ENCODE measurements at places on chromosomes 7 and 10. TPM values are rescaled to one million over a fixed set of nuclear protein-coding genes. Genes with fewer than 3 reads are reported as not detected.
A peak's percentile ranks its signal among the peaks of the same experiment; 100 is the strongest.

DNA sequence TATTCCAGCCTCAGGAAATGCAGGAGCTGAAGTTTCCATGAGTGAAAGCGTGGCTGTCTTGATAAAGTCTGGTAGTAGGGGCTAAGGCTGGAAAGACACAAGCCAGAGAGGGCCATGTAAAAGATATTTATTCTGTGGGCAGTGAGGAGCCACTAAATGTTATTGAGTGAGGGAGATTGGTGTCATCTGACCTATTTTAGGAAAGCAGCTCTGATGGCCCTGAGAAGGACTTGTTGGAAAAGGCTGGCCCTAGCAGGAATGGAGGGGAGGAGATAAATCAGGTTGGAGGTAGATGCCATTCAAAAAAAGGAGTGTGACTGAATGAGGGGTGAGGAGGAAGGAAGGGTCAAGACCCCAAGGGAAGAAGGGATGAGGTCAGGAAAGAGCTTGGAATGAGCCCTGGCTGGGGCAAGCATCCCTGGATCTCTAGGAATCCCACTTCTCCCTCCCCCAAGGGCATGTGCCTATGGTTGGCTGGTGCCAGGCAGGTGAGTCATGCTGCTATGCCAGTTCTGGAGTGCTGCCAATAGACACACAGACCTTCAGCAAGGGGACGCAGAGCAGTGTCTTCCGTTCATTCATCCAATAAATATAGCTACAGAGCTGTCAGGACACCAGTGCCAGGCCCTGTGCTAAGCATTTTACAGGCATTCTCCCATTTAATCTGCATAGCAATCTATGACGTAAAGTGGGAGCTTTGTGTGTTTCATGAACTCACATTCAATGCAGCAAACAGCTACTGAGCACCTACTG, 2.0 kb downstream of the ANKRD2 start:
- peak; percentile 96 for DNase-seq

DNA sequence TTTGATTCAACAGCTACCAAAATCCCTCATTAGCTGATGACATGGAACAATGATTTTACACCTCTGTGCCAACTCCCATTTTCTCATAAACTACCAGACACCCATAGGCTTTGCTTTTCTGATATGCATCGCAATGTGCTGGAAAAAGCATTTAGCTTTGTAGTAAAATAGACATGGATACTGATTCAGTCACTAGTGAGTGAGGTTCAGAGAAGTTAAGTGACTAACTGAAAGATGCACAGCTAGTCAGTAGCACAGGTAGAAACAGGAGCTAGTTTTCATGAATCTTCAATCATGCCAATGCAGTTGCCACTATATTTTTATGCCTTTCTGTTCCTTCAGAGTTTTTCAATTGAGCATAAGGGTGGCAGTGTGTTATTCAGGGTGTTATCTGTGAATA, 38.7 kb downstream of the PRKG1 start:
- DNase-seq = no peak

The CCNJ gene
- total RNA-seq = 10.8 TPM

The PPP1R17 gene
- total RNA-seq = not detected

DNA sequence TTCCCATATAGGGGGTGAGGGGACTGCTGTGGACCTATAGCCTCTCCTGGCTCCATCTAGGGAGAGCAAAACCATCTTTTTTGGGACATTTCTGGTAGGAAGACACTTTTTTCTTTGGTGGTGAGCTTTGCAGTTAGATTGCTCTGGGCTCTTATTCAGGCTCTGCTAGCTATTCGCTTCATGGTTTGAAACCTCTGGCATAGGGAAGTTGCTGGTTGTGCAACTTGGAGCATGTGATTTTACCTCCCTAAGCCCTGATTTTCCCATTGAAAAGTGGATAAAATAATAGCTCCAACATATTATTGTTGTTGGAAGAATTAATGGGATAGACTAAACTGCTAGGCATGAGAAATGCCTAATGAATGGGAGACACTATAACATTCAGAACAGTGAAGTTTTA, 69.6 kb downstream of the CYP26A1 start:
- no peak for DNase-seq

GRCh38 chr7:11430841-11431240, 401.2 kb downstream of the THSD7A start:
- no peak for DNase-seq

GRCh38 chr7:2299131-2299829, 15.0 kb downstream of the SNX8 start:
- no peak for DNase-seq

The SLC26A5 gene
- not detected for total RNA-seq

GRCh38 chr7:140678816-140679130, 6.0 kb downstream of the ADCK2 start:
- no peak for DNase-seq

The DGKI gene
- total RNA-seq = 0.69 TPM

GRCh38 chr7:105352018-105352612, 36.6 kb downstream of the SRPK2 start:
- DNase-seq = no peak

DNA sequence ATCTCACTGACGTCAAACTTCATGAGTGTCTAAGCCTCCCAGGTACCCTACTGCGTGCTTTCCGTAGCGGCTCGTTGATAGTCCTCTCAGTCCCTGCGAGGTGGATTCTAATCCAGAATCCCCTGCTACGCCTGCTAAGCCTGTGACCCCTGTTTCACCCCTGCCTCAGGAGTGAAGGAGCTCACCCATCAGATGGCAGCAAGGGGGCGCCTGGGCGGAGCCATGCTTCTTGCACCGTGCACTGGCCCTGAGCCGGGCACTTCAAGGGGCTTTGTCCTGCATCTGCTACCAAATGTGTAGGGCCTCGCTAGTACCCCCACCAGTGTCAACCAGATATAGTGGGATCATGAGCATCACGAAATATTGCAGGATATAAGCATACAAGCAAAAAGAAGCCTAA, 918 bp upstream of the STRA8 start:
- no peak for DNase-seq

DNA sequence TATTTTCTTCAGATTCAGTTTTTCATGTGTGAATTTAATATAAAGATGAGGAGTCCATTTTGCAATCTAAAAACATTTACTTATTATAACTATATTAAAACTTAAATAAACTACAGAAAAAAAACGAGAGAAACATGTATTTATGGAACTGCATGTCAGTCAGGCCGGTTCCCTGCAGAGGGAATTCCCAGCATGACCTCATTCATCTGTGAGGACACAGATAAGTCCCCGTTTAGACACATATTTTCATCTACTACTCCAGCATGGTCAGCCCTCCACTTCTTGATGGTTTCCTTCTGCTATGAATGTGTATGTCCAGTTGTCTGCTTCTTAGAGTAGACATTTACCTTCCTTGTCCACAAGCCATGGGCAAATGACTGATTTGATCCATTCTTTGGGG, 339.1 kb downstream of the SEMA3D start:
- DNase-seq = no peak

- DNase-seq = no peak
These were observed 90.3 kb downstream of the SRPK2 start for GRCh38 chr7:105298439-105298894.

DNA sequence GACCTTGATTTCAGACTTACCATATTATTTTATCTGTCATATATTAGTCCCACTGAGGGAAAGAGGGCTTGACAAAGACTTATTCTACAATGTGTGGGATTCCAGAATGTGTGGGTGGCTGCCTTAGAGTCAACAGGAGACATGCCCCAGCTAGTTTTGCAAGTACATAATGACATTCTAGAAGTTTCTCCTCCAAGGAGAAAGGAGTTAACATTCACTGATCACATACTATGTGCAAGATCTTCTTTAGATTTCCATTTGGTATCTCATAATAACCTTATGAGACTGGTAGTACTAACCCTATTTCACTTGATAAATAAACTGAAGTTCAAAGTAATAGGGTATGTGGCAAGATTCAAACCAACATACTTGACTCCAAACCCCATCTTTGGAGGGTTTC, 25.2 kb downstream of the IRF5 start:
- peak; percentile 37 for DNase-seq

The LRRC61 gene
- 45.4 TPM for total RNA-seq

The PLOD3 gene
- total RNA-seq = 75.0 TPM

- DNase-seq = no peak
These were observed 69.9 kb downstream of the C10orf105 start for GRCh38 chr10:71649631-71650030.

DNA sequence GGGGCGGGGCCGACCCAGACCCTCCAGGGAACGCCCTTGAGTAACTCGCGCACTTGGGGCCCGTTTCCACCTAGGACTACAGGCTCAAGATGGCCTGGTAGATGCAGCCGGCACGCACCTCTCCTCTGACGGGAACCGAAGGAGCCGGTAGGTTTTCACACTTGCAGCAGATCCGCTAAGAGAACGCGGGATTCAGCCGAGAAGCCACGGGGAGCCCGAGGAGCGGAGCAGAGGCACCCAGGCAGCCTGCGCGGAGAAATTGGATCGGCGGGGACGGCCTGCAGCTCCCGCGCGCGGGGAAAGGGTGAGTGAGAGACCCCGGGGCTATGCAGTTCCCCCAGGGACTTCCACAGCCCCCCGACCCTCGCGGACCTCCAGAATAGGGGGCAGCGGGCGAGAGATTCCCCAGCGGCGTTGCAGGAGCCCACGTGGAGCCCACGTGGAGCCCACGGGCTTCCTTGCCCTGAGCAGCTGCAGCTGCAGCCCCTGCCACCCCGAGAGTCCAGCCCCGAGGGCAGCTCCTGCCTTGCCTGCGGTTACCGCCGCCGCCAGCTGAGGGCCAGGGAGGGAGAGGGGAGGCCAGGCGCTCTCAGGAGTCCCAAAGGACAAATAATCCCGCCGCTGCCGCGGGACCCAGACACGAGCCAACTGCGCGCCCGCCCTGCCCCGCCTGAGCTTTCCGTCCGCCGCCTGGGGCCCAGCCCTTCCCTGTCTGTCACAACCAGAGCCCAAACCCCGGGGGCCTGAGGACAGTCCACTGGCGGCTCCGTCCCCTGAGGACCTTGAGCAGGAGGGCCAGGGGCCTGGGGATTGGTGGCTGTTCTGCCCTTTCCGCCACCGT, 13.1 kb downstream of the IFT22 start:
- no peak for DNase-seq

DNA sequence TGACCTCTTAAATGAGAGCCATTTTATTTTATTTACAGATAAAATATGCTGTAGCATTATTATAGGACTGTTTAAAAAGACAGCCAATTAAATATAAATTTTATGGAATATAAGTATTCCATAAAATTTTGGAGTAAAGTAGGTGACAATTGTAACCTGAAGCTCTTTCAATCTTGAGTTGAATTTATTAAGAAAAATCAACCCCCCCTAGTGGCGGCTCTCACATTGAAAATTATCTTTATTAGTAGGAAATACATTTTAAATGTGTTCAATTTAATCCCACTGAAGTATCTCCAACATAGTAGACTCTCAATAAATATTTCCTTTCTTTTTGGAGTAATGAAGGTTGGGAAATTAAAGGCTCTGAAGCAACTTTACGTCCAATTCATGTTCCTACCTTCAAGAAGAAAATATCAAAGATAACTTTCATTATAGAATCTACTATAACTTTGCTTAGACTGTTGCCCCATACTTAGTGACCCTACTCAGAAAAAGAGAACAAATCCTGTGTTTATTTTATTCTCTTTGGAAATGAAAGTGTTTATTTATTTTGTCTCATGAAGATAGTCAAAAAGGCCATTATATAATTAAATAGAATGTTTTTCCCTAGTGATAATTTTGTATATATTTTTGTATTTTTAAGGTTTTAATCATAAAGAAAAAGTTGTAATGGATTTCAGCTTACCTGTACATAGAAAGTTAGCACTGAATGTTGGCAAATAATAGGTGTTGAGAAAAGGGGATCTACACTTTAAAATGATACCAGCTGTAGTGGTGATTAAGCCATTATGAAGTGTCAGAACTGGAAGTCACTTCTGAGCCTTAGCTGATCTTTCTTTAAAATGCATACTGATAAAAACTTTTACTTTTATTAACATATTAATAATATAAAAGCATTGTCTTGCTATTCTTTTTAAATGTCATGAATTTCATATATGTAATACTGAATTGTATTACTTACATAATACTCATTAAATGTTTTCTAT, 3.3 kb downstream of the AHR start:
- DNase-seq = no peak

The FEZF1 gene
- not detected for total RNA-seq

DNA sequence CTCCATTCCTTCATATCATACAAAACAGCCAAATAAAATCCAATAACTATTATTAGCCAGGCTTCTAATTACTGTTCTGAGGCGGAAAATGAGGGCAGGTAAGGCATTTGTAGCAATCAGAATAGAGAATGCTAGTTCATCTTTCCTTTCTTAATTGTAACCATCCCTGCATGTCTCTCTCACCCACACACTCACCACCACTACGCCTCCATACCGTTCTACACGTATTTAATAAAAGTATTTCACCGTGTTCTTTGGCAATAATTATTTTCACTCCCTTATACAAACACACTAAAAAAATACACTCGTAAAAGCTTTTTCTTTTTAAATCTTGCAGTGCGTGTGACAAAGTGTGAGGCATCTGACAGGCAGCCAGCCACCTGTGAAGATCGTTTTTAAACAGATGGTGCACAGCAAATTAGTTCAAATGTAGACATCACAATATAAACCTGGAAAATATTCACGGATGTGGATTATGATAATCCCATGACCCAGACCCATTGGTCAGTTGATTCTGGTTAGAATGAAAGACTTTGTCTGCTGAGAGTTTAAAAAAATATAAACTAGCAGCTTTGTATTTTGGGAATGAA, 653.6 kb downstream of the REEP3 start:
- no peak for DNase-seq

- no peak for DNase-seq
These were observed 61.0 kb downstream of the RASGEF1A start for GRCh38 chr10:43205681-43206390.

DNA sequence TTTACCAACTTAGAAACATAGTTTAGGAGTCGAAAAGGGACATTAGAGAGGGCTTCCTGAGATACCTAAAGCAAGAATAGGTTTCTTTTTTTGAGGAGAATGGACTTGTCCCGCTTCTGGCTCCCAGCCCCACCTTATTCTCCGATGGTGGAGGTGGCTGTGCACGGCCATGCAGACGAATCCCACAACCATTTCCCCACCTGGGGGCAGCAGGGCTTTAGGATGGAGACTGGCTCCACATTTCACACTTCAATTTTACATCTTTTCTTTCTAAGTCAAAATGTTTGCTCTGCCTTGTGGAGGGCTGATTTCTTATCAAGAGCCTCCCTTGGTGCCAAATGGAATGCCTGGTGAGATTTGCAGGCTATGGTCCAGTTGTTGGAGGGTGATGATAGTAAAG, 118.5 kb downstream of the GLRX3 start:
- no peak for DNase-seq

The OR9A2 gene
- not detected for total RNA-seq

GRCh38 chr7:101420436-101420835, 57.8 kb downstream of the COL26A1 start:
- DNase-seq = no peak

GRCh38 chr10:110822712-110823311, 48.9 kb upstream of the PDCD4 start:
- no peak for DNase-seq

GRCh38 chr7:29192323-29192722, 2.3 kb upstream of the CHN2 start:
- DNase-seq = no peak

The PDK4 gene
- total RNA-seq = 0.29 TPM

GRCh38 chr7:102395592-102395872, 631 bp upstream of the PRKRIP1 start:
- peak; percentile 59 for DNase-seq

The CEP55 gene
- total RNA-seq = 73.2 TPM

- no peak for DNase-seq
These were observed 404.2 kb upstream of the FOXK1 start for GRCh38 chr7:4277936-4278335.

The LIPF gene
- total RNA-seq = not detected

- DNase-seq = no peak
These were observed 232.2 kb downstream of the CRPPA start for GRCh38 chr7:16189026-16189715.

GRCh38 chr7:29569648-29570047, 6.0 kb downstream of the PRR15 start:
- peak; percentile 37 for DNase-seq

The TMEM184A gene
- 2.2 TPM for total RNA-seq

The UCMA gene
- not detected for total RNA-seq

Data from epithelial cell of proximal tubule (primary cell).